ENCODE measurements at places on chromosomes 11 and 22.

DNA sequence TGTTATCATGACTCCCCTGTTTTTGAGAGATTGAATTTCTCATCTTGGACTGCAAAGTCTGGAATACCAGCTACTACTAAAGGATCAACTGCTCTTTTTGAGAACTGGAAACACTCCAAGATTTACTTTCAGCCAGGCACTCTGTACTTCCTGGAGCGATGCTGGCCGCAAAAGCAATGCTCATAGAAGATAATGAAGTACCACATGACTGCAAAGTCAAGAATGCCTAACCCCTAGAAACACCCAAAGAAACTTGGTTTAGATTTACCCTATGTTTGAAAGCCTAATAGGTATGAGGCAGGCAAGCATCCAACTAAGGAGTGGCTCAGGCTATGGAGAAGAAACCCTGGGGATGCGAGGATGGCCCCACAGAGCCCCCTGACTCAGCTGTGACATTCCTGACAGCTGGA, 47.7 kb upstream of the ARHGAP20 start:
- no peak for DNase-seq

DNA sequence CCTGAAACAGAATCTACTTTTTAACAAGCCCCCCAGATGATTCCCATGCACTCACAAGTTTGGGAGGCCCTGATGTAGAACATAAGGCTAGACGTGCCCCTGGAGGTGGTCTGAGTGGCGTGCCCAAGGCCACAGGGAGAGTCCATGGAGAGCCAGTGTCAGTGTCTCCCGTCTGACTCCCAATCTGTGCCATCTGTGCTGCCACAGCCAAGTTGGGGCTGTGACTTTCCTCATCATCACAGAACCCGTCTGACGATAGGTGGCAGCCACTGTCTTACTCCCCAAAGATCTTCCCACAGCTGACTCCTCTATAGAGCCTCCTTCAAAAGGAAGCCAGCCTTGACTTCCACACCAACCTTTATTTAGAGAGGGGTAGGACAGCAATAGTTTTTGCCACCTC, 470.5 kb downstream of the SOX6 start:
- no peak for DNase-seq

DNA sequence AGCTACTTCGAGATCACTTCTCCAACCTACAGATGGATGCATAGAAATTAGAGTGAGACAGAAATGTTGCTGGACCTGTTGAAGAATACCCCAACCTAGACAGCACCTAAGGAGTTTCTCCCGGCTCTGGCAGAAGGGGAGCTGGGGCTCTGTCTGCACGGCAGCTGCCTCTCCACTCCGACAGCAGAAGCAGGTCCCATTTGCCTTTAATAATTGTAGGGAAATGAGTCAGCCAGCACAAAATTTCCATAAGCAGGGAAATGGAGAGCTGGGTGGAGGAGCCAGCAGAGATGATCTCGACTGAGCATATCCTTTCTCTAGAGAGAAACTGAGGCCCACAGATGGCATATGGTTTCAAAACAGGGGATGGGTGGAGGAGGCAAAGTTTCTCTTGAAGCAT, 80.1 kb downstream of the EFCAB6 start:
- DNase-seq = no peak

DNA sequence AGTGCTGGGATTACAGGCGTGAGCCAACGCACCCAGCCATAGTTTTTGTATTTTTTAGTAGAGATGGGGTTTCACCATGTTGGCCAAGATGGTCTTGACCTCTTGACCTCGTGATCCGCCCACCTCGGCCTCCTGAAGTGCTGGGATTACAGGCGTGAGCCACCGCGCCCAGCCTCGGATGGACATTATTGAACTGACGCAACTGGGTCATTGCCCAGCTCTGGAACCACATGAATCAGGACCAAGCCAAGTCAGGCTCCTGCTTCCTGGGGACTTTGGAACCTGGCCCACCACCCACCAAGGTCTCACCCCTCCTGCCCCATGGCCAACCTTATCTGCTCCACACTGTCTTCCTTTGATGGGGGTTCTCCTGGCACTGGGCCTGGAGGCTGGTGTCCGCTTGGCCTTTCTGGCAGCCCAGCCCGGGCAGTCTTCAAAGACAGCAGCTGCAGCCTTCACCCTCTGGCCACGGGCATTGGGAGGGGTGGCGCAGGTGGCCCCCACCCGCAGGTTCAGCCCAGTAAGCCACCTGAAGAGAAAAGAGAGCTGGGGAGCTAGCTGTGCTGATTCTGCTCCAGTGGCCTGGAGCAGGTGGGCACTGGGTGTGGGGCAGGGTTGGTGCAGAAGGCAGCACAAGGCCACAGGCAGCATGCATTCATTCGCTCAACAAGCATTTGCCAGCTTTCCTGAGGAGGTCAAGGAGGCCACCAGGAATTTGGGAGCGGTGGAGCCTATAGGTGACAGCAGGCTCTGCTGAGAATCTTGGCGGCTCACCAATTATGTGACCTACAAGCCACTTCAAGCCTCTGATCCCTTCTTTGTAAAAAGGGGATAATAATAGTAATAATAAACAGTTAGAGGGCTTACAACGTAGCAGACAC, 5.7 kb downstream of the CHADL start:
- no peak for DNase-seq

GRCh38 chr22:41582694-41583093, 6.9 kb downstream of the PMM1 start:
- DNase-seq = no peak

- DNase-seq = no peak
These were observed 6.8 kb downstream of the NHERF4 start for GRCh38 chr11:119192111-119192510.

- DNase-seq = no peak
These were observed at the start of gene FCHSD2 for GRCh38 chr11:73142128-73142377. FCHSD2 (minus strand) TSS chr11:73142318; CDS start chr11:73141877, 441 bp downstream.

DNA sequence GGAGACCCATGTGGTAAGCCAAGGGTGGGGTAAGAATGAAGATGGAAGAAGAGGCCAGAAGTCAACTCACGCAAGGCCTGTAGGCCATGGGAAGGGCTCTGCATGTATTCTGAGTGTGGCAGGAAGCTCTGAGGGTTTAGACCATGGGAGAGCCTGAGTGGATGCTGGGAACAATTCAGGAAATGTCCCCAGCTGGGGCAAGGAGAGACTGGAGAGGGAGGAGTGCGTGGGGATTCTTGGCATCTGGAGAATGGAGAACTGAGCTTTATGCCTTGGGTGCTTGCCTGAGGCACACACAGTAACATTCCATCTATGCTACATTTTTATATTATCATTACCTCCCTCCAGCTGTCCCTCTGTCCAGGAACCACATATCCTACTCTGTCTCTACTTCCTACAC, 50.4 kb upstream of the CD82 start:
- DNase-seq = no peak

GRCh38 chr11:36056160-36056751, 112.4 kb downstream of the LDLRAD3 start:
- DNase-seq = no peak

DNA sequence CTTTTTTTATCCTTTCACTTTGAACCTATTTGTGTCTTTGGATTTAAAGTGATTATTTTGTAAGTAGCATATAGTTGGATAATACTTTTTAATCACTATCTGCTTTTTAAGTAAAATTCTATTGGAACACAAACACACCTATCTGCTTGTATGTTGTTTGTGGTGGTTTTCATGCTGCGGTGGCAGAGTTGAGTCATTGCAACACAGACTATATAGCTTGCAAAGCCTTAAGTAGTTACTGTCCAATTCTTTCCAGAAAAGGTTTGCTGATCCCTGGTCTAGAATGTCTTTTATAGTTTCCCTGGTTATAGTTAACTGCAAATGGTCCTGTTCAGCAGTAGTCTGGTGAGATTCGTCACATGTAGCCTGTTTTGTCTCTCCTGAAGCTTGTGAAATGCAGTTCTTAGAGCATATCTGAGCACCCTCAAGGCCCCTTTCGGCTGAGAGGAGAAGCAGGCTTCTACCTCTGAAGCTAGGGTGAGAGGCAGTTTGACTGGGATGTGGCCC, 21.5 kb downstream of the SHANK3 start:
- DNase-seq = no peak

- DNase-seq = no peak
These were observed 1.6 kb downstream of the LGR4 start for GRCh38 chr11:27470826-27471588.

GRCh38 chr11:81380395-81380794, 1353.3 kb downstream of the FAM181B start:
- DNase-seq = no peak

GRCh38 chr11:36408498-36409136, 101.5 kb downstream of the TRAF6 start:
- no peak for DNase-seq

GRCh38 chr11:1523077-1523476, 36.5 kb upstream of the MOB2 start:
- DNase-seq = no peak

DNA sequence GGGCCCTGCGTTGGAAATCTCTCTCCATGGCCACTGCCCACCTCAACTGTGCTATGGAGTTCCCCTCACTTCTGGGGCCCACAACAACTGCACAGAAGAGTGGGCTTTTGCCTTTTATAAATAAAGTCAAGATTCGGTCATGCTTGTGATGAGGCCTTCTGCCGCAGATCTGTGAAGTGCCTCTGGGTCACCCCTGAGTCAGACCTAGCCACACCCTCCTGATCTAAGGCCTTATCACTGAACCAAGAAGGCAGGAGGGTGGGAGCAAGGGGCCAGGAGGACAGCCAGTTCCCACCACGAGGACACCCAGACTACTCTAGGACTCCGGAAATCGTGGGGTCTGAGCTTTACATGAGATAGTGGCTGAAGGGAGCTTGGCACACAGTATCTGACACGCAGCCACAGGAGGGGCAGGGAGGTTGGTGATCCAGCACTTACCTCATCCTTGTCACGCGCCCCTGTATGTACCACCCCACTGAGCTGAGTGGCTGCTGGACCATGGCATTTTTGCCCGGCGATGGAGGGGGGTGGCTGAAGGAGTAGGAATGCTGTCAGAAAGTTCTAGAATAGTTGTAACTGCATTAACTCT, 115.7 kb downstream of the ABTB2 start:
- no peak for DNase-seq

GRCh38 chr11:9002920-9003572, 755 bp downstream of the NRIP3 start:
- no peak for DNase-seq

GRCh38 chr22:26798462-26799065, 141.2 kb downstream of the MIAT start:
- no peak for DNase-seq

GRCh38 chr22:35940166-35940565, 88.5 kb downstream of the RBFOX2 start:
- DNase-seq = no peak

DNA sequence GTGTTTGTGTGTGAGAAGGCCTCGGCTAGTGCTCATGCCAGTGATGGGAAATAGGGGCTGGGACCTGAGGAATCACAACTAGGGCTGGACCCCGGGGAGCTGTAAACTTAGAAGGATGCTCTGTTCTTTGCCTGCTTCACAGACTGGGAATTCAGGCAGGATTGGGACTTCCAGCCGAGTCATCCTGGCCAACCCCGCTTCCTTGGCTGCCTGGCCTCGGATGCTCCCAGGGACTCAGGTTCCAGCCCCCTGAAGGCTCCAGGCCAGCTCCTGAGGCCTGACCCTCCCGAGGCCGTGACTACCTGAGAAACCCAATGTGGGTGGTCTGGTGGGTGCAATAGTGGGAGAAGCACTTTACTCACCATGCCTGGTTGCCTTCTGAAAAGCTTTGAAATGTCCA, 44.7 kb downstream of the IRAG1 start:
- no peak for DNase-seq

GRCh38 chr22:42414565-42415303, 17.5 kb downstream of the NFAM1 start:
- DNase-seq = no peak

DNA sequence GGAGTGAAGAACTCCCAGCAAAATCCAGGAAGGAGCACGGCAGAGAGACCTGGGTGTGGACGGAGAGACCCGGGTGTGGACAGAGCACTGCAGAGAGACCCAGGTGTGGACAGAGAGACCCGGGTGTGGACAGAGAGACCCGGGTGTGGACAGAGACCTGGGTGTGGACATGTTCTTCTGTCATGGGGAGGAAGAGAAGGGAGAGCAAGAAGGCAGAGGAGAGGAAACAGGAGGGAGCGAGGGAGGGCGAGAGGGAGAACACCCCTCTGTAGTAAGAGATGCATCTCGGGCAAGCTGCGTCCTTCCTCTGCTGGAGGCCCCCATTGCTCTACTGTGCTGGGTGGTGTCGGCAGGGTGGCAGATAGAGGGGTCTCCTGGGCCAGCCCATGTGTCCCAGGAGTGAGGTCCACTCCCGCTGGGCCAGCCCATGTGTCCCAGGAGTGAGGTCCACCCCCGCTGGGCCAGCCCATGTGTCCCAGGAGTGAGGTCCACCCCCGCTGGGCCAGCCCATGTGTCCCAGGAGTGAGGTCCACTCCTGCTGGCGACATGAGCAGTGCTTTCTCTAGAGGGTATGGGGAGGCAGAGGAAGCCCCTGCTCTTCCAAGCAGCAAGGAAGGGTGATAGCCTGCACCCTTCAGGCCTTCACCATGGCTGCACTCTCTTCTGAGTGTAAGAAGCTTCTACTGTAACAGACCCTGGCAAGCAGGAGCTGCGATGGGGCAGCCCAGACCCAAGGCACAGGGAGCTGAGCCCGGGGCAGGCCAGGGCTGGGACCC, 934.2 kb downstream of the BRD1 start:
- DNase-seq = no peak

- DNase-seq = no peak
These were observed 497.3 kb downstream of the MIAT start for GRCh38 chr22:27154717-27155116.
